Stimulated activated naive CD4-positive, alpha-beta T cell (primary cell): ENCODE measurements at places on chromosomes 16 and 17.

GRCh38 chr17:40180694-40181093, 3.4 kb downstream of the RAPGEFL1 start:
- DNase-seq: no peak

DNA sequence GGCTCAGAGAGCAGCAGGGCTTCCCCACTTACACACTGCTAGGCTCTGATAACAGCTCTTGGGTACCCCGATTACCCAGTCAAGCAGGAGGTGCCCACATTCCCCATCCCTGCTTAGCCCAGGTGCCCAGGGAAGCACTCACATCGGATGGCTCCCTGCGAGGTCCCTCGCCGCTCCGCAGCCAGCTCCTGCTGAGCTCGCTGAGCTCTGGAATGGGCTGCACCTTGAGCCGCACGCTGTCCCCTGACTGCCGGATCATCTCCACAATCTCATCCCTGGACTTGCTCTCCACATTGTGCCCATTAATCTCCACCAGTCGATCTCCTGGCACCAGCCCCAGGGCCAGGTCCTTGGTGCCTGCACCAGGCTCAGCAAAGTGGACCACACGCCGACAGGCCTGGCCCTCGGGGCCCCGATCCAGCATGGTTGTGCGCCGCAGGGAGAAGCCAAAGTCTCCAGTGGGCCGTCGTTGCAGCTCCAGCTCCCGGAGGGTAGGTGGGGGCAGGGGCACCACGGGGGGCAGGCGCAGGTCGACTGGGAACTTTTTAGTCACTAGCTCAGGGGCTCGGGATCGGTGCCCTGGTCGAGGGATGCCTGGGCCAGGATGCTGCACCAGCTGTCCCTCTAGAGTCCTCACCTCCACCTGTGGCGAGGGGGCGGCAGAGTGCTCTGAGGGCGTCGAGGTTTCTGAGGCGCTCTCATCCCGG, 14.2 kb downstream of the MYO18A start:
- DNase-seq: no peak

DNA sequence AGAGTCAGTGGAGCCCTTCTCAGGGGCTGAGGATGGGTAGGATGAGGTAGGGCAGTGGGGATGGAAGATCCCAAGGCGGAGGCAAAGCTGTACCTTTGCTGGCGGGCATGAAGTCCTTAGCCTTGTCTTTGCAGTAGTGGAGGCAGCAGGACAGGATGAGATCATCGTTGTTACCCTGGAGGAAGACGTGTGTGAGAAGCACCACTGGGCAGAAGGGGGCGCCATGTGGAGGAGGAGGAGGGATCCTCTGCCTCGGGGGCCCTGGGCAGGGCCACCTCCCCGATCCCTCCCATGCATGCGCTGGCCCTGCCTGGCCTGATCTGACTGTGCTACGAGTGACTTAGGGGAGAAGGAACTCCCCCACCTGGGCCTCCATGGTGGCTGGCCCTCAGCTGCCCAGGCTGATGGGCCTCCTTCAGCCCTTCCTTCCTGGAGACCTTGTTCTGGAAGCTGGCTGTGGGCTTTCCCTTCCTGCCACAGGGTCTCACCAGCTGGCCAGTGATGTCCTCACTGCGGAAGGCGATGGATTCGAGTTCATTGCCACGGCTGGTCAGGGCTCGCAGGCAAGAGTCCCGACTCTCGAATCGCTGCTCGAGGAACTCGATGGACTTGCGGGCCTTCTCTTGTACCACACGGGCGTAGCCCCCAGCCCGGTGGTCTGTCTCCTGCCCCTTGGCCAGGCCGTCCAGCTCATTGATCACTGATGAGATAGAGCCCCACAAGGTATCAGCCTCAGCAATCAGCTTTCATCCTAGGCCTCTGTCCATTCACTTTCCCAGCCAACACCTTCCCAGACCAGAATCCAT, 10.3 kb downstream of the HIC1 start:
- DNase-seq: peak; percentile 7

DNA sequence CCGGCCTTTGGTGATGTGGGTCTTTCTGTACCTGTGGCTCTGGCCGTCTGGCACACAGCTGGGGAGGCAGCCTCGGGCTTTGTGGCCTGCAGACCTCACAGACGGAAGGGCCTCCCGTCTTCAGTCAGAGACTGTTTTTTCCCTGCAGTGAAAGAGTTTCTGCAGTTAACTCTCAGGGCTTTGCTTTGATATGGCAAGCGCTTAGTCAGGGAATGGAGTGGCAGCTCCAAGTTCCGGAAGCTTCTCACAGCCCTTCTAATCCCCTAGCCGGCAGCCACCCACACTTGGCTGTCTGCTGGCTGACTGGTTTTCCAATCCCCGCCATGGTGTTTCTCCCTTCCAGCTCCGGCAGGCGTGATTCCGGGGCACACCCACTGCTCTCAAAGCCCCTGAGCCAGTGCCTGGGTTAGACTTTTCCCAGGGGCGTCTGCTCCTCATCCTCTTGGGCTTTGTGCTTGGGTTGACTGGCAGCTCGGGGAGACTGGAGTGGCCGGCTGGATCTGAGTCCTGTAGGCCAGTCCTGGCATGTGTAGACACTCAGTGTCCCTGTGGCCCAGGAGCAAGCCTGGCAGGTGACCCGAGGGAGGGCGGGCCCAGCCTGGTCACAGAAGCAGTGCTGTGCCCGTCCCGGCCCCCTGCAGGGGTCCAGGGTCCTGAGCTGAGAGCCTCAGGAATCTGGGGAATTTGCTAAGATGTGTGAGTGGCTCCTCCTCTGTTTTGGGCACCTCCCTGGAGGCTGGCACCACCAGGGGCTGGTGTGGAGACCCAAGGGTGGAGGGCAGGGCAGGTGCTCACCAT, 29.9 kb downstream of the BAIAP2 start:
- DNase-seq: no peak

- no peak for DNase-seq
Observed at GRCh38 chr16:57867000-57867561, 64.8 kb upstream of the KIFC3 start.

DNA sequence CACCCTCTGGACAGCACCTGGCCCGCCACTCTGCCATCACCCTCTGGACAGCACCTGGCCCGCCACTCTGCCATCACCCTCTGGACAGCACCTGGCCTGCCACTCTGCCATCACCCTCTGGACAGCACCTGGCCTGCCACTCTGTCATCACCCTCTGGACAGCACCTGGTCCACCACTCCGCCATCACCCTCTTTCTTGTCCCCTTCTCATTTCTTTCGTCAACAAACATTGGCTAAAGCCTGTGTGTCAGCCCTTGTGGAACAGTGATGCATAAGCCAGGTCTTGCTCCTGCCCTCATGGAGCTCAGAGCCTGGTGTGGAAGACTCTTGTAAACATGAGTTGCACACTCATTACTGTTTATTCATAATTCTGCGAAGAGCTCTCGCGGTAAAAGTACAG, 31.2 kb downstream of the CDK5R1 start:
- no peak for DNase-seq

DNA sequence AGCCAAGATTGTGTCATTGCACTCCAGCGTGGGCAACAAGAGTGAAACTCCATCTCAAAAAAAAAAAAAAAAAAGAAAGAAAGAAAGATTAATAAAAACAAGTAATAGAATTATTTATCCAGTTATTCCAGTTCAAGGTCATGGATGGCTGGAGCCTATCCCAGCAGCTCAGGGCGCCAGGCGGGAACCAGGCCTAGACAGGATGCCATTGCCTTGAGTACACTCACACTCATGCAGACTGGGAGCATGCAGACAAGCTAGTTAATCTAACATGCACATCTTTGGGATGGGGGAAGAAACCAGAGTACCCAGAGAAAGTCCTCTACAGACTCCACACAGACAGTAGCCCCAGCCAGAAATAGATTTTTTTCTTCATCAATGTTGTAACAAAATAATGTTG, 17.9 kb downstream of the PDP2 start:
- no peak for DNase-seq

DNA sequence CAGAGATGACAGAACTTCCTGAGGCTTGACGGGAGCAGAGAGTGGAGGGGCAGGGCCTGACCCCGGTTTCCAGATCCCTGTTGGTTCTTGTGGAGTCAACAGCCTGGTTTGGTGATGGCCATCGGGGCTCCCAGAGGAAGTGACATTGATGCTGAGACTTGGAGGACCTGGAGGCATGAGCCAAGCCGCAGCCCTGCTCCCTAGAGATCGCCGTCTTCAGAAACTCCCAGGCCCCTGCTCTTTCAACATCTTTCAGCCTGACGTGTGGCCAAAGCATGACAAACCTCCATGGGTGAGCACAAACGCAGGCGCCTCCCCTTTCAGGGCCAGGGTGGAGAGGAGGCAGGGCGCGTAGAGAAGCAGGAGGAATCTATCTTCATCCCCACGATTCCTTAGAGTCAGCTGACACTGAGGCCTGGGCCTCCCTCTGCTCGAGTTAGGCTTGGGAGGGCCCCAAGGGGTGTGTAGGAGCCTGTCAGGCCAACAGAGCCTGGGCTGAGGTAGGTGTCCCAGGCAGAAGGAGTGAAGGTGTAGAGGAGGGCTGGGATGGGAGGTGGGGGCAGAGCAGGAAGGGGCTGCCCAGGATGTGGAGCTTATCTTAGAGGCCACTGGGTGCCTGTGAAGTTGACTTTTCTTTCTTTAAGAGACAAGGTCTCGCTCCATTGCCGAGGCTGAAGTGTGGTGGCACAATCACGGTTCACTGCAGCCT, 56.1 kb upstream of the MED9 start:
- no peak for DNase-seq

DNA sequence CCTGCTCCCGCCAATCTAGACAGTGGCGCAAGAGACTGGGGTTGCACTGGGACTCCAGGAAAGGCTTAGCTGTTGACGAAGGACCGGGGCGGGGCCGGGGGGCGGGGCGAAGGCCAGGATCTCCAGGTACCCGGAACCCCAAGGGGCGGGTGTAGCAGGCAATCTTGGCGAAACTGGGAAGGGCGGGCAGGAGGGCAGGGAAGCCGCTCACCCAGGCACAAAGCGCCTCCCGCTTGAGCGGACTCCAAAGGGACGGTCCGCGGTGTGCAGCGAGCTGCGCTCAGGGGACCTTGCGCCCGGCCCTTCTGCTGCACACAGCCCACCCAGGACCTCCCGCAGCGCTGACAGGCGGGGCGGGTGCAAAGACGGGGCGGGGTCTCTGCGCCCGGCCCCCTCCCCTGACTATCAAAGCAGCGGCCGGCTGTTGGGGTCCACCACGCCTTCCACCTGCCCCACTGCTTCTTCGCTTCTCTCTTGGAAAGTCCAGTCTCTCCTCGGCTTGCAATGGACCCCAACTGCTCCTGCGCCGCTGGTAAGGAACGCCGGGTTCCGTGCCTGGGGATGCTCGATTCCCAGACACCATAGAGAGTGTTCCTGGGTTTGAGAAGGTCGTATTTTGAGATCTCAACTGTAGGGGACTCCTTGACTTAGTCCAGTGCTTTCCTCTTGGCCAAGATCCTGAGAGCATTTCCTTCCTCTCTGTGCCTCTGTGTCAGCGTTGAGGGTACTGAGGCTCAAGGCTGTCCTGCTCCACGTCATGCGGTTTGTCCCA, at the start of gene MT1F:
Gene MT1F, plus strand, starts transcription at position 405 of the 772 bp plus-strand sequence. Its CDS starts 100 bp downstream, at position 505.
- peak; percentile 60 for DNase-seq

GRCh38 chr16:81266680-81267095, 28.2 kb downstream of the BCO1 start:
- DNase-seq: no peak

GRCh38 chr16:57127037-57127763, 34.8 kb downstream of the CPNE2 start:
- DNase-seq: no peak

DNA sequence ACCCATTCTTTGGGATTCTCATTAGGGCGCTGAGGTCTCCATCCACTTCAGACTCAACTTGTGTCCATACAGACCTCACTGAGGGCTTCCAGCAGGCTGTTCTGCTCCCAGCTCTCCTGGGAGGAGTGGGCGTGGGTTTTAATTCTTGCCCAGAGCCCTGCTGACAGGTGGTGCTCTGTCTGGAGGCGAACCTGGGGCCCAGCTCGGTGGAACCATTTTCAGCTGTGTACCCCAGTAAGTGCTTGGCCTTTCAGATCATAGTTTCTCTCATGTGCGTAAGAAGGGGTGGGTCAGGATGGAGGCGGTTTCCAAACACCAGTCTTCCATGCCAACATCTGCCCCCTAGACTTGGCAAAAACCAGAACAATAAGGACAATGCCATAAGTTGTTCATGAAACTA, 21.4 kb upstream of the NKD1 start:
- DNase-seq: no peak

DNA sequence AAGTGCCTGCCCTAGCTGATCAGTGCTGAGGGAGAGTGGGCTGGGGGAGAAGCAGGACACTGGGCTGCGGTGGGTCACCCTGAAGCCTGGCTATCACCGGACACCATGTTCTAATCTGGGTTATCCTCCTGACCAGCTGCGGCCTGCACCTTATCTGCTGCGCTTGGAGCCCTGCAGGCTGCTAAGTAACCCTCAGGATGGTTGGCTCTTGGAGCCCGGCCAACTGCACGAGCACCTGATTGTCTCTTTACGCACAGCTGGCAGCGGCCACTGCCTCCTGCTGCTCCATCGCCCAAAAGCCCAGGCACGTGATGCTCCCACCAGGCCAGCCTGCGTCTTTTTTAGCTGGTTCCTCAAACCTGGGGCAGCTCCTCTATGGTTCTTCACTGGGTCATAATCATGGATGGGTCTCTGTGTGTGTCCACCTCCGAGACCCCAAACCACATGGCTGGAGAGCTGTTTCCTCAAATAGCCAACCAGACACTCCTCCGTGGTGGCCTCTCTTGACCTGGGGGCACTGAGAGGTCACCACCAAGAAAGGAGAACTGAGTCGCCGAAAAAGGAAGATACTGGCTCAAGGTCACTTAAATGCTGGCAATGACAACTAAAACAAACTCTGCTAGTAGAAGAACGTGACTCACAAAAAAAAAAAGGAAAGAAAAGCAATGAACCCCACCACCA, 21.7 kb downstream of the SPHK1 start:
- DNase-seq: no peak

GRCh38 chr17:40177275-40177874, at the start of gene RAPGEFL1:
TSS of gene RAPGEFL1 (plus strand) at chr17:40177470. CDS start at chr17:40177862, 392 bp downstream.
- DNase-seq: peak; percentile 75

GRCh38 chr16:82055728-82056549, 20.9 kb downstream of the HSD17B2 start:
- no peak for DNase-seq

DNA sequence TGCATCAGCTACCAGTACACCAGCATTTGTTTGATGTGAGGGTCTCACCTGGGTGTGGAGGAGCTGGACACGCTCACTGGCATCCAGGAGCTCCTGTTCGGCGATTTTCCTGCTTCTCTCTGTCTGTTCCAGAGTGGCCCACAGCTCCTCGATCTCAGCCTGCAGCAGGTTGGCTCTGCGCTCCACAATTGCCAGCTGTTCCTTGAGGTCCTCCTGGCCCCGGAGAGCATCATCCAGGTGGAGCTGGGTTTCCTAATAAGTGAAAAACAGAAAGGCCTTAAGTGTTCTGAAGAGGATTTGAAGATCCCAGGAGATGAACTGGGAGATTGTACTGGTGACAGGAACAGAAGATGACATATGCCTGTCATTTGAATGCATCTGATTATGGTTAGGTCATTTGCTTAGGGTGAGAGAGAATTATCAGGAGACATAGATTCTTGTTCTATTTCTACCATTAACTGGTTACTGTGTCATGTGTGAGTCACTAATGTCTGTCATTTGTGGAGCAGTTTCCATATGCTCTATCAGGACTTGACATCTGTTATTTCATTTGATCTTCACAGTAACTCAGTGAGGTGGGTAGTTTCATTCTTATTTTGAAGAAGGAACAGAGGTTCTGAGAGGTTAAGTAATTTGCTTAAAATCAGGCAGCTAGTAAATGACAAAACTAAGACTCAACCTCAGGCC, 21.5 kb upstream of the MYH13 start:
- DNase-seq: no peak
